NCI-H2081 (cell line): ENCODE measurements at places on chromosomes 2 and 18.
A peak's percentile ranks its signal among the peaks of the same experiment; 100 is the strongest.

- DNase-seq, result no peak
These were observed 933 bp upstream of the ADNP2 start for GRCh38 chr18:80108121-80108536.

DNA sequence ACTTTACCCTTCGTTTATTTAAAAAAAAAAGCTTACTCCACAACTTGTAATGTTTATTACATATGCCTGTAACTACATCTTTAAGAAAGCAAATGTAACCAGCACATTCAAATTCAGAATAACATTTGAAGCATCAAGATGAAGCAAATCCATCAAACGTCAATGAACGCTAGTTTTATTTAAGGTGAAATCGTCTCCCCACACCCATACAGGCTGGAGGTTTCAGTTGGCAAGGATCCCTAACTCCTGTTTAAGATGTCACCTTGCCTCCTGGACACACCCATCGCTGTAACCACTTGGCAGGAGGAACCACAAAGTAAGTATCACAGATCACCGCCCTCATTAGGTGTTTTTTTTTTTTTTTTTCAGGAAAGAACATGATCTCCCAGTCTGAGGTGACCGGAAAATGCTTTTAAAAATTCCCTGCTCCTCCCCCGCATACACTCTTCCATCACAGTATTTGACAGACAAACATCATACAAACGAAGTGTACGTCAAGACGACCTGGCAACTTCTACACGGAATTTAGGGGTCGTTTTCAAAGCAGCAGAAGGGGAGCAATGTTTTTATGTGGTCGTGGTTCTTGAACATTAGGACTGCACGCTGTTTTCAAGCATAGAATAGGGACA, 19.7 kb upstream of the STPG4 start:
- DNase-seq, result peak; percentile 55

DNA sequence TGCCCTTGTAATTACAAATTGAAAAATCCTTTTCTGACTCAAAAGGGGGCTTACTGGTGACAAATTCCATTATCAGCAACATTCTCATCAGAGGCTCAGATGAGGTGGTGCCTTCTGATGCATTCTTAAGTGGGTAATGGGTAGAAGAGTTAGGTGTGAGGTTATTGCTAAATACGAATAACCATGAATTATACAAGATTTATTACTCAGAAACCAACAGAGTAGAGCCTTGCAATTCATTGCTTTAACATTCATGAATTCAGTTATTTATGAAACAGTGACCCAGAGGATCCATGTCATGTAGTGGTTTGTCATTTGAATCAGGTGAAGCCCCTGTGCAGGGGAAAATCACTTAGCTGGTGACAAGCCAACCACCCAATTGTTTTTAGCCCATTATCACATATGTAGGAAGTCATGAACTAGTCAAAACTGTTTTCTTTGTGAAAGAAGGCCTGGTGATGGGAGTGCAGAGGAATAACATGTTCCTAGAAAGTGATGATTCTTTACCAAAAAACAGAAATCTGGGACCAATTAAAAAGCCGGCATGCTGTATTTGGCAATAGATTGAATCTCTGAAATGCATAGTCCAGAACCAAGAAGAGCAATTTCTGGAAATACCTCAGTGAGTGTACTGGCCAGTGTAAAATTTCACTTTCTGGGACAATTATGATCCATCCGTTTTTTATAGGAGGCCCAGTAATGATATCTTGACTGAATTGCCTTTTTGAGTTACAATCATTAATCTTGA, 70.2 kb downstream of the CRIM1 start:
- DNase-seq, result no peak

DNA sequence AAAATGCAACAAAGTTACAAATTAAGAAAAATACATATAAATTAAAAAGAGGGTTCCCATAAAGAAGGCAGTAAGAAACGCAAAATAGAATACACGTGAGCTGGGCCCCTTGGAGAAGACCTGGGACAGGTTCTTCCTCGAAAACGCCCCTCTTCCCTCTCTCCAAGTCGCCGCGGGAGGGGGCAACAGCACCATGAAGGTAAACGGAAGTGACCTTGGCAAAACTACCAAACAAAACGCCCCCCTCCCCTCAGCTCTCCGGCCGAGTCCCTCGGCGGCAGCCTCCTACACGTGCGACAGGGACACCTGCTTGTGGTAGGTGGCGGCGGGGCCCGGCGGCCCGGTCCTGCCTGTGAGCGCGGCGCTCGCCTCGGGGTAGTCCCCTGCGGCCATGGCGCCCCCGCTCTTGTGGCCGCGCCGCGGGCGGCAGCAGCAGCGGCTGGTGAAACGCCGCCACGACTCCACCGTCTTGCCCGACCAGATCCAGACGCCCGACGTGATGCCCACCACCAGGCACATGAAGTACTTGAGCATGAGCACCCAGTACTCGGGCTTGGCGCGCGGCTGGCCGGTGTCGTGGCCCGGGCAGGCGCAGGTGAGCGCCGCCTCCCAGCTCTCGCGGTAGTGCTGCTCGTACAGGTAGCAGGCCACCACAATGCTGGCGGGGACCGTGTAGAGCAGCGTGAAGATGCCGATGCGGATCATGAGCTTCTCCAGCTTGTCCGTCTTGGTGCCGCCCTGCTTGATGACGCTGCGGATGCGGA, 2.8 kb downstream of the FZD5 start:
- DNase-seq, result no peak

DNA sequence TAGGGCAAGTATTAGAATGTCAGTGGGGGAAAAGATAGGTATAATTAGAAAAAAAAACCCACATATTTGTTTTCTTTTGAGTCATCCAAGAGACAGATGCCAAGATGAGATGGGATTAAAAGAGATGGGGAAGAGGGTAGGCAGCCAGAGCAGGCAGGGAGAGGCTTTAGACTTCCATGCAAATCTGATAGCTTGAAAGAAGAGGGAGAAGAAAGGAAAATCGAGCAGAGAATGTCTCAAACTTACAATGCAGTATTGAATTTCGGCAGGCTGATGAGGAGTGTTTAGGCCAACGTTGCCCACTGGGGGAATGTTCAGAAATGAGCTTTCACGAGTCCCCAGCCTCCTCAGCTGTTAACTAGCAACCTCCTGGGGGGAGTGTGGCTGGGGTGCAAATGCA, 91.3 kb downstream of the SPATS2L start:
- no peak for DNase-seq

GRCh38 chr2:128581849-128582244, 263.2 kb upstream of the HS6ST1 start:
- DNase-seq, result no peak

DNA sequence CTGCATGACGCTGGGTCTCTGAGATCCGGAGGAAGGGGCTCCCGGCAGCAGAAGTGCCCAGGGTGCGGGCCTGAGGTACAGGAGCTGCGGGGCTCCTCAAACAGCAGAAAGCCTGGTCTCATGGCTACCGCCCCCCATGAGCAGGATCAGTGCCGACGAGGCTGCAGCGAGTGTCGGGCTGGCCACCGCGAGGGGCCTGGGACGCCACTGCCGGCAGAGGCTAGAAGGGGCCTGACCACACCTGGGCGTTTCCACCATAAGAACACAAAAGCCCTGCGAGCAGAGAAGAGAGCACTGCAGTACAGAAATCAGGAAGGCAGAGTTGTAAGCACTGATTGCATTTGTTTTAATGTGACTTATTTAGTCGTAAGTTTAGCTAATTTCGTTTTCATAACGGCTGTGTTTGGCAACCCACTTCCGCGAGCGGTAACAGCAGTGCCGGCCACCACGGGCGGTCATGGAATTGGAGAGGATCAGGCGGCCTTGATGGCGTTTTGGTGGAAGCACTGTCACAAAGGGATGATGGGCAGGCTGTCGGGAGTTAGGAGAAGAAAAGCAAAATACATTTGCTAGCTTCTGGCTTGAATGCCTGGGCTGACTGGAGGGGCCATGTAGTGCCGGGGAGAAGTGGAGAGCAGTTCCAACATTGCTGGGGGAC, 117.4 kb downstream of the HDAC4 start:
- no peak for DNase-seq

DNA sequence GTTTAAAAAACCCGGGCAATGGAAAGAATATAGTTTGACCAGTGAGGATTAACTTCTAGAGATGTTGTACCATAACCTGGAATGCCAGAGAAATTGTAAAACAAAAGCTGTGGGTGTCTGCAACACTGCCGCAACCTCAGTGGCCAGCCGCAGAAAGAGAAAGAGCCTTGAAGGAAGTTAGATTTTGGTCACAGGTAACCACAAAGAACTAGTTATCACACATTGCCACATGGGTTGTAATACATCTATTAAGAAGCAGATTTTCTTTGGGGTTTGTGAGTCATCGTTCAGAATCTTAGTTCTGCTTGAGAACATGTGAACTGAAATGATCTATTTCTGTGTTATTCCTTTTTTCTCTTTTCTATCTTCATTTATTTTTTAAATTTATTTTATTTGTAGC, 222.9 kb upstream of the AGAP1 start:
- DNase-seq, result no peak

DNA sequence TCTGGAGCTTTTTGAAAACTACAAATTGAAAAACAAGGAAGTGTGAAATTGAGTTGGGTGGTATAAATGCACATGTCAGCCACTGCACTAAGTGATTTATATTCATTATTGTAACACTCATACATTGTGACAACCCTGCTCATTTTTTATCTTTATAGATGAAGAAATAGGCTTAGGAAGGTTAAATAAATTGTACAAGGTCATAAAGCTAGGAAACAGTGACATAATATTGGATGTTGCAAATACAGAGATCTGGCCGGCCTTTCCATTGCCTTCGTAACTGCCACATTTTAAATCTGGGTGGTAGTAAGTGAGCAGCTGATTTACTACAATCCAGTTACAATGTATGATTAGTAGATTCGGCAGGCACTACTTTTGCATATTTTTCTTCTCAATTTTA, 76.6 kb upstream of the LPIN2 start:
- no peak for DNase-seq

- no peak for DNase-seq
These were observed 11.0 kb downstream of the TANK start for GRCh38 chr2:161170958-161171932.

GRCh38 chr2:236984046-236984445, 101.6 kb upstream of the COPS8 start:
- no peak for DNase-seq

DNA sequence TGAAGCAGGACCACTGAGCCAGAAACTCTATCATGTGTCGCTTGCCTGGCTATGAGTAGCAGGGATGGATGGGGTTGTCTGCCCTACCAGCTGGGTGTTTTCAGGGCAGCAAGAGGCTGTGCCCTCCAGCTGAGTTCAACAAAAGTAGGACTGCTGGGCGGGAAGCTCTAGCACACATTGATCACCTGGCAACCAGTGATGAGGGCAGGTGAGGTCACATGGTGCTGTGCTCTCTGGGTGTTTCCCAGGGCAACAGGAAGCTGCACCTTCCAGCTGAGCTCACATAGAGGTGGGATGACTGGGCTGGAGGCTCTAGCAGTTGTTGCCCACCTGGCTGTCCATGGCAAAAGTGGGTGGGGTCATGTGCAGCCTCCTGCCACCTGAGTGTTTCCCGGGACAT, 487.3 kb upstream of the VWC2L start:
- peak; percentile 58 for DNase-seq

DNA sequence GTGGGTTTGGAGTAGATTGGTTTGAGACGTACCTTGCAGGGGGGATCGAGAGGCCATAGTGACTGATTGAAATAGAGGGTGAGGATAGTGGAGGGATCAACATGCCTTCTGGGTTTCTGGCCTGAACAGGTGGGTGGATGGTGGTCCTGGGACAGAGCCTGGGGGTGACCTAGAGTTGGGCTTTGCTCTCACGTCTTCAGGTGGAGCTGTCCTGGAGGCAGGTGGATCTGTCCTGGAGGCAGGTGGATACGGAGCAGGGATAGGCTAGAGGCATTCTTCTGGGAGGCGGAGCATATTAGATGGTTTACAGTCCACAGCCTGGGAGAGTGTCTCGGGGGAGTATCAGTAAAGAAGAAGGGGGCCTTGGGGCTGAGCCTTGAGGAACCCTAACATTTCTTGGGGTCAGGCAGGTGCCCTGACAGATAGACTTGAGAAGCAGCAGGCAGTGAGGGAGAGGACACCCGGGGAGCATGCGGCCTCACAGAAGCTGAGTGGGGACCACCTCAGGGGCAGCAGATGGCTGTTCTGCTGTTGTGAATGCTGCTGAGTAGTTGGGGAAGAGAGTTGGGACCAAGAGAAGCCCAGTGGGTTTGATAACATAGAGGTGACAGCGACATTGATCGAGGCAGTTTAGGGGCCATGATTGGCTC, 1.6 kb downstream of the CAPN10 start:
- DNase-seq, result no peak

- DNase-seq, result no peak
These were observed 45.0 kb downstream of the EMILIN2 start for GRCh38 chr18:2891526-2892431.

- no peak for DNase-seq
These were observed 145.5 kb downstream of the LRATD1 start for GRCh38 chr2:14778015-14778414.

DNA sequence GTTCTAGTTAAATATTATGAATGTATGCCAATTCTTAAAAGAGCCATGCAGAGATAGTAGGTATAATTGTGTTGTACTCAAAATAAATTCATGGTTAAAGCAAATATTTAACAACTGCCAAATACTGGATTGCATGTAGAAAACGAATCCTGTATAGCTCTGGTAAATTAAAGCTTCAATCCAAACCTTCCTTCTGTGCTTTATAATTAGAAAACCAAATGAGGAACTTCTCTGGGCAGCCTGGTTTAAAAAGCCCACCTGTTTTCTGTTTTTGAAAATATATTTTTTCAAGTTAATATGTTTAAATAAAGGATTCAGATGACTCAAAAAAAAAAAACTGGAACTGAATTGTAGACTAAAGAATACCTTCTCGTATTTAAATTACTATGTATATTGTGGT, 48.3 kb upstream of the ITGA4 start:
- peak; percentile 80 for DNase-seq

DNA sequence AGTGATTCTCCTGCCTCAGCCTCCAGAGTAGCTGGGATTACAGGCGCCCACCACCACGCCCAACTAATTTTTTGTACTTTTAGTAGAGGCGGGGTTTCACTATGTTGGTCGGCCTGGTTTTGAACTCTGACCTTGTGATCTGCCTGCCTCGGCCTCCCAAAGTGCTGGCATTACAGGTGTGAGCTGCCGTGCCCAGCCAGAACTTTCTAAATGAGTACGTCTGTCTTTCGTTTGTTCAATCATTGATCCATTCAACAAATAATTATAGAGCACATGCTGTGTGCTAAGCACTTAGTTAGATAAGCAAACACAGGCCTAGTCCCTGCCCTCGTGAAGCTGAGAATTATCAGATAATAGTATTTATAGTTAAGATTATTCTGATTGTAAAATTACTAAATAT, 56.5 kb downstream of the TTC39C start:
- DNase-seq, result no peak

DNA sequence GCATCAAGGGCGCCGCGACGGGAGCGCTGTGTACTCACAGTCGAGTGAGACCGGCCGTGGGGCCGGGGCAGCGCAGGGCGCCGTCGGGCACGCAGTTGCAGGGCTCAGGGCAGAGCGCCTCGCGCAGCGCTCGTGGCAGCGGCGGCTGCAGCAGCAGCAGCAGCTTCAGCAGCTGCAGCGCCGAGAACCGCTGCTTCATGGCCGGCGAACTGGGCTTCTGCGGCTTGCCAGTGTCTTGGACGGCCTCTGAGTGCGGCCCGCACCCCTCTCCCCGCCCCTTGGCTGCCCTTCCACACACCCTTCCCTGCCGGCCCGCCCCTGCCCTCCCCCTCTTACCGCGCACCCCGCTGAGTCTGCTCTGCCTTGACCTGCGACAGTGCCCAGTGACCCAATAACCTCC, at the start of gene LHCGR:
Gene LHCGR, minus strand, starts transcription at position 252 of the 400 bp plus-strand sequence. Its CDS starts 53 bp downstream, at position 199.
- DNase-seq, result no peak

GRCh38 chr2:174624895-174625430, 27.4 kb upstream of the WIPF1 start:
- no peak for DNase-seq

GRCh38 chr2:11446733-11447248, 19.2 kb downstream of the E2F6 start:
- DNase-seq, result peak; percentile 45

- no peak for DNase-seq
These were observed 18.2 kb downstream of the IGFBP2 start for GRCh38 chr2:216651351-216651881.
